ENCODE measurements at places on chromosomes 16 and 17. TPM values are rescaled to one million over a fixed set of nuclear protein-coding genes. Genes with fewer than 3 reads are reported as not detected.

PDE6G gene
- not detected for total RNA-seq

ZDHHC1 gene
- total RNA-seq: 14.3 TPM

CES3 gene
- total RNA-seq: 0.29 TPM

CLTC gene
- 293 TPM for total RNA-seq

EMC8 gene
- total RNA-seq: 34.3 TPM

KRT39 gene
- not detected for total RNA-seq

SPNS3 gene
- 0.26 TPM for total RNA-seq

ESRP2 gene
- total RNA-seq: 127 TPM

FBXW10B gene
- 15.4 TPM for total RNA-seq

RAB37 gene
- 2.3 TPM for total RNA-seq

FADS6 gene
- total RNA-seq: 7.3 TPM

KRT38 gene
- not detected for total RNA-seq

MYH2 gene
- total RNA-seq: 0.78 TPM

CSH1 gene
- not detected for total RNA-seq

LHX1 gene
- total RNA-seq: not detected

TMC8 gene
- 18.2 TPM for total RNA-seq

OR3A2 gene
- total RNA-seq: 2.7 TPM

KRT33A gene
- not detected for total RNA-seq

BCKDK gene
- total RNA-seq: 29.8 TPM

SEPTIN12 gene
- total RNA-seq: not detected

NPIPA3 gene
- 1.6 TPM for total RNA-seq

SLC47A1 gene
- total RNA-seq: 2.0 TPM

SPATA32 gene
- total RNA-seq: not detected

PYDC1 gene
- not detected for total RNA-seq

STX1B gene
- 1.6 TPM for total RNA-seq

ABCC12 gene
- not detected for total RNA-seq

PGP gene
- total RNA-seq: 11.3 TPM

ARRB2 gene
- total RNA-seq: 40.8 TPM

WNT3 gene
- 1.0 TPM for total RNA-seq

PRAC1 gene
- total RNA-seq: not detected

SEC14L5 gene
- not detected for total RNA-seq

KCNH6 gene
- not detected for total RNA-seq

CDH15 gene
- not detected for total RNA-seq

CSH2 gene
- not detected for total RNA-seq

SLC38A10 gene
- 94.4 TPM for total RNA-seq

TSPAN10 gene
- 2.5 TPM for total RNA-seq

GNG13 gene
- 0.52 TPM for total RNA-seq

OSGIN1 gene
- total RNA-seq: 5.9 TPM

SALL1 gene
- 4.4 TPM for total RNA-seq

CCDC200 gene
- not detected for total RNA-seq

MYH13 gene
- total RNA-seq: not detected

CACNA1H gene
- total RNA-seq: 24.4 TPM

B3GNT9 gene
- total RNA-seq: 14.5 TPM

HLF gene
- total RNA-seq: 23.8 TPM

MAP1LC3B gene
- total RNA-seq: 38.3 TPM

RBL2 gene
- total RNA-seq: 74.9 TPM

CNGB1 gene
- total RNA-seq: 1.5 TPM

TBC1D28 gene
- not detected for total RNA-seq

HNF1B gene
- 31.5 TPM for total RNA-seq
